Mesothelial cell of epicardium (in vitro differentiated cells): ENCODE measurements at places on chromosomes 13 and 19.

DNA sequence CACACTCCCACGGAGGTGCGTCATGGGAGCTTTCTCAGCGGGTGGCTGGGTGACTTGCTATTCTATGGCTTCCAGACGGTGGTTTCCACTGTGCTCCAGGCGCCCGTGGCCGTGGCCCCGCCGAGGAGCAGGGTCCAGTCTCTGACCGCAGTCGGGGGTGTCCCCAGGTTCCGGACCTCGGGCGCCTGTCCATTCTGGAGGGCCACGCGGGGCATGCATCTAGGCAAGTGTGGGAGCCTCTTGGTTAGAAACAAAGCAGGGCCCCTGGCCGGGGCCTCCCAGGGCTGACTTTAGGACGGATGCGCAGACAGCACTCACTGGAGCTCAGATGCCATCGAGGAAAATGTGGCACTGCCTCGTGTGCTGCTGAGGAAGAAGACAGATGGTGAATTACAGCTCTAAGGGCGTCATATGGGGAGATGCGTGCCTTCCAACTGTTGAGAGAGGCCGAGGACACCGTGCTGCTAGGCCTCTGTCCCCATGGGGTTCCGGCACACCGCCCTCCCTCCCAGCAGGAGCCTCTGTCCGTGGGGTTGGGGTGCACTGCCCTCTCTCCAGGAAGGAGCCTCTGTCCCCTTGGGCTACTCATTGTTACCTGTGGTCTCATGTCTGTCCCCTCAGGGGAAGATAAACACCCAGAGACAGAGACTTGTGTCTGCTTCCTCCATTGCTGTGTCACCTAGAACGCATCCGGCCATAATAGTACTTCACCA is 38.1 kb downstream of the TMEM255B start:
- DNase-seq, result peak; percentile 18

DNA sequence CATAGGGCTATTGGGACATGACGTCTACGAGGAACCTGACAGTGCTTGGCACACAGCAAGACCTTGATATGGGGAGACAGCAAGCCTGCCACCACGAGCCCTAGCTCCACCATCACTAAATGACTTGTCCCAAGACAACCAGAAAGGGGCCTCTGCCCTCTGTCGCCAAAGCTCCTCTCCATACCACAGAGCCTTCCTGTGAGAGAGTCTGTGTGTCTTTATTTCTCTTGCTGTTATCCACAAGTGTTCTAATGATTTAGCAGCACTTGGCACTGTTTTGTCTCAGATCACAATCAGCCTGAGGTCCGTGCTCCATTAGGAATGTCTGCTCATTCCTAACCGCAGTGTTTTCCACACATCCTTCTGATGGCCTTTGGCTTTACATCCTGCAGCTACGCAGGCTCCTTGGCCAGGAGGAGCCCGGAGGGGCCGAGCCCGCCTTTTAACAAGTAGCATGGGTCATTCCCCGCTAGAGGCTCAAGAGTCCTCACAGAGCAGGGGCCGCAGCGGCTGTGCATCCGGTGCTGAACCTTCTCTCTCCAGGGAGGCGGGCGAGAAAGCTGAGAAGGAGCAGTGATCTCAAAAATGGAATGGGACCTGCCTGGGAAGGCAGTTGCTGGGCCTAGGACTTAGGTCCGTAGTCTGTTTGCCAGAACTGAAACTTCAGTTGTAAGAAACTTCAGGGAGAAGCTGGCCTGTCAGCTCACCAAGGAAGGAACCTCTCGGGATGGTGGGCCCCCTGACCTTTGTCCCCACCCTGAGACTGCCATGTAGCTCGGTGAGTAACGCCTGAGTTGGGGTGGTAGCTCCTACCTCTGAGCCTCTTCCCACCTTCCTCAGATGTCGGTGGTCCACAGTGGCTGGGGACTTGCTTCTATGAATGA is 61.1 kb upstream of the HMGB1 start:
- no peak for DNase-seq

DNA sequence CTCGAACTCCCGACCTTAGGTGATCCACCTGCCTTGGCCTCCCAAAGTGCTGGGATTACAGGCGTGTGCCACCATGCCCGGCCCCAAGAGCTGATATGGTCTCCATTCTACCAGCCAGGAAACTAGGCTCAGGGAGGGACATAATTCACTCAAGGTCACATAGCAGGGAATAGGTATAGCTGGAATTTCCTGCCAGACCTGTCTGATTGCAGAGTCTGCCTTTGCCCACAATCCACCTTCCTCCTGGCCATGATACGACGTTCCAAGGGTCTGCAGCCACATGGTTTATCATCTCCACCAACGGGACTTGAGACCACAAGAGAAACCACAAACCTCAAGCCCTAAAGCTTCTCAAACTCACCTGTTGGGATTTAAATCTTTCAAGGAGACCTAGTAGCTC is 32.0 kb downstream of the ZNRF4 start:
- no peak for DNase-seq

DNA sequence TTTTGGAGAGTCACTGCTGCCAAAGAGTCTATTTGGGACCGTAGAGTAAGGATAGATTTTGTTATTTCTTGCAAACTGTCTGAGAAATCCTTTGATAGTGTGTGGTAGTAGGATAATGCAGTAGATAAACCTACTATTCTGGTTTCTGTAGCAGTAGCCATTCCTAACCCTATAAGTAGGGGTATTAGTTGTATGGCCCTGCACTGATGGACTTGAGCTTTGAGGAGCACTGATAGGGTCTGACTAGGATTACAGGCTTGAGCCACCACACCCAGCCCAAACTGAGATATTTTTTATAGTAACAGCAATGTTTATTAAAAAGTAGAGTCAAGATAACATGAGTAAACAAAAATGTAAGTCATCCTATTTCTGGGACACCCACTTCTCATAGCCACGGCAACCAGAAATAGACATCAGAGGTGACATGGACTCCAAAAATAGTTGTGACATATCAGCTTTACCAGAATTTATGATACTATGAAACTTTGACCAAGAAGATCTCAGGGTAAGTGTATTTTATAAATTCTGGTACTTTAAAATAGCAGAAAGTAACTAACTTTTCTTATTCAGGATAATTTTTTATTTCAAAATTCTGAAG is 479.1 kb downstream of the SUCLA2 start:
- DNase-seq, result no peak

DNA sequence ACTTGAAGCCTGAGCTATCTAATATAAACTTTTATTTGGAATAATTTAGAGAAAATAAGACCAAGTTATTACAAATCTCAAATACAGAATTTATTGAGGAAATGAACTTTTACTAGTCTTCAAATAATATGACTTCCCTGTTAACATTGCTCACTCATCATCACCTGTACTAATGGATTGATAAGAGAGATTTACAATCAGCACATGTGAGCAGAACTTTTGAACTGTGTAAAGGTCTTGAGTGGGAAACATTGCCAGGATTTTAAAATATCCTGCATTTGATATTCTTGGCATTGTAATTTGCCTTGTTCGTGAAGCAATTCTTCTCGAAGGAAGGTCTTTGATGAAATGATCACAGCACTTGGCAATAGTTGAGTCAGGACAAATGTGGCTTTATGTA is 111.9 kb downstream of the FGF9 start:
- no peak for DNase-seq

DNA sequence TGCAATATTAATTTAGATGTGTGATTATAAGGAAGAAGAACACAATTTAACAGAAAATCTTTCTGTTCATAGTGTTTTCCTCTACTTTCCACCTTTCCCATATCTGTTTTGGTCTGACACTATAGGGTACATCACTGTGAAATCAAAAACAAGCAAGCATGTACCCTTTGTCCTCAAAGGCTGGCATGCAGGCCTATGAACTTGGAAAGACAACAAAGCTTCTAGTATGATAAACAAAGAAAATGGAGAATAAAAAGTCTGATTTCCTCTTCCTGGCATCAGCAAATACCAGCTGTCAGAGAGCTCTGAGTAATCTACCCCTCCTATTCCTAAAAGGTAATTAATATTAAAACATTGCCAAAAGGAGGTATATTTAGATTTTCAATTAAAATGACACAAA is 5.6 kb upstream of the NEK3 start:
- DNase-seq, result no peak

GRCh38 chr19:1259206-1259875 is 9.8 kb upstream of the CIRBP start:
- no peak for DNase-seq

- no peak for DNase-seq
Observed at GRCh38 chr19:4694211-4694987, 24.3 kb upstream of the MYDGF start.

- DNase-seq, result no peak
Observed at GRCh38 chr13:41216160-41216559, 21.8 kb upstream of the KBTBD7 start.

- no peak for DNase-seq
Observed at GRCh38 chr19:19549804-19550464, 11.9 kb downstream of the CILP2 start.

DNA sequence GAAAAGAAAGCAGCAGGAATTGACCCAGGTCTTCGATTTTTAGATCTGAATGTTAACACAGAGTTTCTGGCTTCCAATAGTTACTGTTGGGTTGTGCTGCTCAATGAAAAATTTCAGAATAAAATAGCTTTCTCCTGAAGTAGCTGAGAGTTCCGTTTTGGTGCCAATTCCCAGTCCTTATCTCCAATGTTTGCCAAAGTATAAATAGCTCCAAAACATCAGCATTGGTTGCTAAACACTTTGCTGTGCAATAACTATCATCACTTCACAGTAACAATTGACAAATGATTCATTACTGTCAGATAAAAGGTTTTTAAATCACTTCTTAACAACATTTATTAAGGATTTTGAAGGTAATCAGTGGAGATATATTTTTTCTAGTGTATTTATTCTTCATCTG is 446.0 kb downstream of the PCDH20 start:
- DNase-seq, result no peak

DNA sequence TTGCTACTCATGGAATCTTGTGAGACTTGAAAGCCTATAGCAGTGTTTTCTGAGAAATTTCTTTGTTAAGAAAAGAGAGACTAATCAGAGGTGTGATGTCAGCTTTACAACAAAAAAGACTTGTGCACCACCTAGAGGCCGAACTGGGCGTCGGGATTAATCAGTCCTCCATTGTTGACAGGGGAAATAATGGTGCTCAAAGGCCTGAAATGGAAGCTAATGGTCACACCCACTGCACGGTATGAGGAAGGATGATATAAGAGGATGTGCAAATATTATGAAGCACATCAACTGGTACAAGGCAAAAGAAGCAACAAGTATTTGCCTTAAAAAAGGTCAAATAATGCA is 480.2 kb upstream of the MIR17HG start:
- peak; percentile 49 for DNase-seq

DNA sequence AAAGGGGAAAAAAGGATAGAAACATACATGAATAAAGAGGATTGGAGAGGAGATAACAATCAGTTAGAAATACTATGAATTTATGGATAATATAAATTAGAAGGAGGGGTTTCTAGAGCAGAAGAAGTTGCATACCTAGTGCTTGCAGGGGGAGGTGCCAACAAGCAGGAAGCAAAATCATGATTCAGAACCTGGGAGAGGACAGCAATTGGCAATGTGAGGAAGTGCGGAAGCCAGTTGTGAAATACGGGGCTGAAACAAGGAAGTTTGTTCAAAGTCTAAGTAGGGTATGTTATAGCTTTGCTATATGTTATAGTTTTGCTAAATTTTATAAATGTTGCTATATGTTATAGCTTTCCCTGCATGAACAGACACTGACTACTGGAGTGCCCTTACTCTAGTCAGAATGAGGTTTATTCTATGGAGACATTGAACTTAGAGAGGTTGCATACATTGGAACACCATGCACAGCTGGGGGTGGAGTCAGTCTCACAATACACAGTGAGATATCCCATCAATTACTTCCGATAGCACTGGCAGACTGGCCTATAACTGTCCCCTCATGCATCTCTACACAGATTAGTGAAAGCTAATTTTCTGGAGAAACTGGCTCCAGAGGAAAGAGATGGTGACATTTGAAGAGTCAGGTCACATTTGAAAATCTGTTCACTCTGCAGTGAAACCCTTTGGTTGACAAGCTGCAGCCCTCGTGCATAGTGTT is 92.1 kb downstream of the GPC6 start:
- no peak for DNase-seq

GRCh38 chr13:66477816-66478215 is 752.3 kb downstream of the PCDH9 start:
- no peak for DNase-seq

DNA sequence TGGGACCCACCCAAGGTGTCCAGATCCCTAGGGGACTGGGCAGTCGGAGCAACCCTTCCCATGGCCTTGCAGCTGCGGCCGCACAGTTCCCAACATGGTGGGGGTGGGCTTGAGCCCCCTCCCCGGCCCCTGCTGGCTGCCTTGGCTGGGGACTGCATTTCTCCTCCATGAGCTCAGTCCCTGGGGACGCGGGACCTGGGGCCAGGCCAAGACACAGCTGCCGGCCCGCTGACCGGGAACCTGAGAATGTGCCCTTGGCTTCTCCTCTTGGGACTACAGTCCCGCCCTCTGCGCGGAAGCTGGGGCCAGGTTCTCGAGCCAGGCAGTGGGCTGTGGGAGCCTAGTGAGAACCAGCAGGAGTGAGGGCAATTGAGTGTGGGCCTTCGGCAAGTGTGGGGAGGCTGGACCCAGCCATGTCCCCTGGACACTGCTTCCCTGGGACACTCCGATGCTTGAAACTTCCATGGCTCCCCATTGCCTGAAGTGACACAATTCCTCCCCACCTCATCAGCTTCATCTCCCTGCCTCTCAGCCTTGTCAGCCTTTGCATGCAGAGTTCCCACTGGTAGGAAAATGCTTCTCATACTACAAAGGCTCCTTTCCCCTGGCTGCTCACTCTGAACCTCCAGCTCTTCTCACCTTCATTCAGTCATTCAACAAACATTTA is 13.1 kb upstream of the NOTCH3 start:
- DNase-seq, result no peak

- DNase-seq, result no peak
Observed at GRCh38 chr19:15443838-15444237, 5.9 kb downstream of the WIZ start.

- DNase-seq, result peak; percentile 85
Observed at GRCh38 chr19:459724-460511, 915 bp downstream of the SHC2 start.

- DNase-seq, result no peak
Observed at GRCh38 chr13:80717776-80718175, 376.9 kb upstream of the SPRY2 start.

- DNase-seq, result peak; percentile 84
Observed at GRCh38 chr13:38686577-38687245, at the start of gene FREM2. Gene FREM2 (plus strand): TSS chr13:38687077. CDS start chr13:38687345, 268 bp downstream.

GRCh38 chr19:4123615-4124568 is at the start of gene MAP2K2:
Gene MAP2K2 (minus strand): TSS chr19:4124122. CDS start chr19:4123875, 247 bp downstream.
- peak; percentile 98 for DNase-seq

DNA sequence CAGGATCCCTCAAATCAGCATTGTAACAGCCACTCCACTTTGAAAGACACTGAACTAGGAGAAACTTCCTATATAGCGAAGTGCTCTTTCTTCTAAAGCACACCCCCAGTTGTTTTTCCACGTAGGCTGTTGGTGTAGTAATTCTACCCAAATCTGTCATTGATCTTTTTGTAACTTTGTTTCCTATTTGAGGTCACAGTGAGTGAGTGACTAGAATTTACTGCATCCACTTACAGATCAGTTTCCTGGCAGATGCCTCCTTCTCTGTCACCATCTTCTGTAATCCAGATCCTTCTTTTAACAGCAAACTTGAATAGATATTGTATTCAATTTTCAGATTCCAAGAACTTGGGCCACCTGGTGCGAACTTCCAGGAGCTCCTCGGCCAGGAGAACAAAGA is 15.3 kb downstream of the ZAR1L start:
- DNase-seq, result no peak

- DNase-seq, result no peak
Observed at GRCh38 chr13:35455022-35455421, 21.5 kb downstream of the MAB21L1 start.

- DNase-seq, result no peak
Observed at GRCh38 chr13:34587576-34587975, 354.5 kb upstream of the NBEA start.

GRCh38 chr13:42574435-42575311 is 721 bp downstream of the TNFSF11 start:
- DNase-seq, result no peak
